ENCODE measurements at places on chromosomes 1 and 21.

DNA sequence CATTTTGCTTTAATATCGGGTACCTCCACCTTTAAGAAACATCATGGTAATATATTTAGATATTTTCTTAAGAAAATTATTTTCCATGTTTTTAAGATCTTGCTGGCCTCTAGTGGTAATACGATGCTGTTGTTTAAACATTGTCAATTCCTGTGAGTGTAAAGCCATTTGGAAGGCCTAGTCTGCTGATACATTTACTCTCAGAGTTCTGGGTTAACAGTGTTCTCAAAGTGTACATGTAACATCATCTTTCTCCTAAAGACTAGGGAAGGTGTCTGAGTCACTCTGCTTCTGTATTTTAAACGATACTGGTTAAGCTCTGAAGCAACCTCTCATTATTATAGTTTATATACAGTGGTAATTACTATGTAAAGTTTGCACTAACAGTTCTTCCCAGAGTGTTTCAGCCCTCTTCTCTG is 189.1 kb downstream of the RASAL2 start:
- DNase-seq = no peak

DNA sequence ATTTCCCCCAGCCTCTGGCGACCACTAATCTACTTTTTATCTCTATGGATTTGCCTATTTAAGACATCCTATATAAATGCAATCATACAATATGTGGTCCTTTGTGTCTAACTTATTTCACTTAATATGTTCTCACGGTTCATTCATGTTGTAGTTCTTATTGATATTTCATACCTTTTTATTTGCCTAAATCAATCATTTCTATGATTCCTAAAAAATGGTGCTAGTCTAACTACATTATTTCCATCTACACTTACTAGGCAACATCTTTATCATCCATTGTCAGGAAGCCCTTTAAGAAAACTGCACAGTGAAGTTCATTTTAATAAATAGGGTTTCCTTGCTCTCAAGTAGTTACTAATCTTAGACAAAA is 380 bp upstream of the FBXO28 start:
- DNase-seq = no peak

DNA sequence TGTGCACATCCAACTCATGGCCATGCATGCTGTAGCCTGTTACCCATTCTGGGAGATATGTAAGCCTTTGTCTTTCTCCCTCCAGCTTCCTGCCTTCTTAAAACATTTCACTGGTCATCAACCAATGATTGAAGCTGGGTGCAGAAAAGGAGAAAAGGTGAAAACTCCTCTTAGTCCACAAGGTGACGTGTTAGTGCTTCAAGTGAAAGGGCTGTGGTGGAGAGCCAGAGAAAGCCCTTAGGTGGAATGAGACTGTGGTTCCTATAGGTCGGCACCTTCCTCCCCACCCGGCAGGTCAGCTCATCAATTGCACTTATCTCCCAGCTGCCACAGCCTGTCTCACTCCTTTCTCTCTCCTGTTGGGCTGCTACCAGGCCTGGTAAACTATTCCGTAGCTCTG is 30.4 kb downstream of the ERG start:
- DNase-seq = no peak

GRCh38 chr1:112687785-112688496 is 13.5 kb downstream of the MOV10 start:
- DNase-seq = no peak

- DNase-seq = peak; percentile 84
Measured at GRCh38 chr1:93681101-93681988, at the start of gene BCAR3. Gene BCAR3, minus strand, starts transcription at chr1:93681837. Its CDS starts 6,907 bp downstream, at chr1:93674930.

GRCh38 chr1:150017206-150017750 is 6.8 kb upstream of the OTUD7B start:
- no peak for DNase-seq

DNA sequence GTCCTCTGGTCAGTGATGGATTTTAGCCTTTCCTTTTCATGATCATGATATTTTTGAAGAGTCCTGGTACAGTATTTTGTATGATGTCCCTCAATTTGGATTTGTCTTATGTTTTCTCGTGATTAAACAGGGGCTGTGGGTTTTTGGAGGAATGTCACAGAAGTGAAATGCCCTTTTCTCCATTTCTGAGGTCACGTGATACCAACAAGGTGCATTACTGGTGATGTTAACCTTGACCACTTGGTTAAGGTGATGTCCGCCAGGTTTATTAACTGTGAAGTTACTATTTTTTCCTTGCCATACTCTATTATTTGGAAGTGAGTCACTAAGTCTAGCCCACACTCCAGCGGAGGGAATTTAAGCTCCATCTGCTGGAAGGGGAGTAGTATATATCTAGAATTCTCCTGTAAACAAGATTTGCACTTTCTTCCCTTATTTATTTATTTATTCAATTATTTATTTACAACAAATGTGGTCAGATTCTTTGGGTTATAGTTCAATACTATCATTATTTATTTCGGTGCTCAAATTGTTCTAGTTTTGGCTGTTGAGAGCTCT is 123.4 kb downstream of the HIVEP3 start:
- no peak for DNase-seq

DNA sequence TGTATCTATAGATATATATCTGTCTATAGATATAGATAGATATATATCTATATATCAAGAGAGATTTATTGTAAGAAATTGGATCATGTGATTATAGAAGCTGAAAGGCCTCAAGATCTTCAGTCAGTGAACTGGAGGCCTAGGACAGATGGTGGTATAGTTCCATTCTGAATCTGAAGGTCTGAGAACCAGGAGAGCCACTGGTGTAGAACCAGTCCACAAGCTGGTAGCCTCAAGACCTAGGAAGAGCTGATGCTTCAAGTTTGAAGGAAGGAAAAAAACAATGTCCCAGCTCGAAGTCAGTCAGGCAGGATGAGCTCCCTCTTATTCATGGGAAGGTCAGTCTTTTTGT is 213.2 kb upstream of the JUN start:
- no peak for DNase-seq
